NCI-H1092 treated with DMSO at 0.1 percent for 48 hours (cell line): ENCODE measurements at places on chromosomes 1 and 21.

GRCh38 chr1:227732586-227733308 lies 2.4 kb downstream of the JMJD4 start:
- DNase-seq: no peak

GRCh38 chr1:161227196-161227871 lies 1.5 kb downstream of the TOMM40L start:
- DNase-seq: peak; percentile 76

- no peak for DNase-seq
Measured at GRCh38 chr1:97814121-97814520, 106.7 kb downstream of the DPYD start.

DNA sequence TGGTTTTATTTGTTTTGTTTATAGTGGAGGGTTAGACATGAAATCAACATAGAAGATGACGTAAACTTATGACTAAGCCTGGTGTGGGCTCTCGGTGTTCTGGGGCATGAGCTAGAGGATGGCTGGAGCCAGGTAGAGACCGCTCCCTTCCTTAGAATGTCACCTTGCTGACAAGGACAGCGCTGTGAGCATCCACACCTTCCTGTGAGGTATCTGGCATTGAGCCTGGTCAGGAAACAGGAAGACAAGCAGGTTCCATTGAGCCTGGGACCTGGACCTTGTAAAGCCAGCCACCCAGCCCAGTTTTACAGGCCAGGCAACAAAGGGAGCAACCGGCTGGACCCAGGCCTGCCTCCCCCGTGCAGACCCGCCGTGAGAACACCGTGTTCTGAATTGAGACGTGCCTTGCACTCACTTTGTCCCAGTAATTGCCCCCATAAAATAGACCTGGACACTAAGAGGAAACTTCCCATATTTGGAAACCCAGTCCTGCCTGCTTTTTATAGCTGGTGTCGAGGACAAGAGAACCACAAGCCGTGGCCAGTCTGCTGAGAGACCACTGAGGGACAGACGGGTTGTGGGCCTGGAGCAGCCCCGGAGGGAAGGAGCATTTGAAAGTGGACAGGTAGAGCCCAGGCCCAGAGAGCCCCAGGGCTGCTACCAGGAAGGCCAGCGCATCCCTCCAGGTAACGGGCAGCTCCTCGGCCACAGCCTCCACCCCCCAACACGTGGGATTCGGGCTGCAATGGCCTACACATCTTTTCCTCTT lies 78.0 kb downstream of the PDE9A start:
- no peak for DNase-seq

GRCh38 chr1:236576004-236576403 lies 28.3 kb downstream of the HEATR1 start:
- no peak for DNase-seq

GRCh38 chr1:168303716-168304540 lies 23.3 kb downstream of the TBX19 start:
- DNase-seq: no peak

- DNase-seq: no peak
Measured at GRCh38 chr1:30229960-30230359, 493.4 kb downstream of the MATN1 start.

DNA sequence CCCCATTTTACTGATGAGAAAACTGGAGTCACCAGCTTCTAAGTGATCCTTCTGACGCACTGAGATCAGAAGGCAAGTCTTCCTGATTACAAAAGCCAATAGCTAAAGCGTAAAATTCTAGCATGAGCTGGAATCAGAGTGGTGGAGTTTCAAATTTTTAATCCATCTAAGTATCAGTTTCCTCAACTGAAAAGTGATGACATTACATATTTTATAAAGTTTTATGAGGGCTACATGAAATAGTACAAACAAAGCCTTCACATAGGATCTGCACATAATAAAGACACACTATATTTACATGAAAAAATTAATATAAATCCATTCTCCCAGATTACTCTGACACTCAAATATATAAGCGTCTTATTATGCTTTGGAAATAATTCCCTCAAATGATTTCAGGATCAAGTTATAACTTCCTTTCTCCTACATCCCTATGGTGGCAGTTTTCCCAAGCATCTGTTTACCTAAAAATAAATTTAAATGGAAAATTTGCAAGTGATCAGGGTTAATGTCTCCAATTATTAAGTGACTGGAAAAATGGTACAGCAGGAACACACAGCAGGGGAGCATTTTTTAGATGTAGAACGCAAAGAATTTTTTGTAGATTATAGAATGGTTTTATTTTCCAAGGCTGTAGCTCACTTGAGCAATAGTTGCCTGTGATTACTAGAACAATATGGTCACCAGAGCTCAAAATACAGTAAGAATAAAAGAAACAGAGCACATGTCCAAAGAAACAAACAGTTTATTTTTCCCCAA lies 490.4 kb upstream of the C1orf87 start:
- no peak for DNase-seq
